ENCODE measurements at places on chromosomes 13 and 19.
A peak's percentile ranks its signal among the peaks of the same experiment; 100 is the strongest.

DNA sequence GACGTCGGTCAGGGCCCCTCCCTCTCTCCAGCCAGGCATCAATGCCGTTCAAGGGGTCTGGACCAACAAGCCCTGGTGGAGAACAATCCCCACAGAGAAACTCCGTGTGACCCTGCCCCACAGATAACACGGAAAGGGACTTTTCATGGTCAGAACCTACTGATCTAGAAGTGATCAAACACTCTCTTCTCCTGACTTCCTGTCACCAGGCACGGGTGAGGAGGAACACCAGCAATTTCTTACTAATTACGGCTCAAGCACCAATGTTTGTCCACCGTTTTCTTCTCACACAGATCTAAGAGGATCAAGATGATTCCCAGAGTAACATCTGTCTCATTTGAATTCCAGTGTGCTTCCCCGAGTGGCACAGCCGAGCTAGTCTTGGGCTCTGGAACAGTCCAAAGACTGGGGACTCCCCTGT, 11.8 kb downstream of the RASA3 start:
- DNase-seq, result no peak

- DNase-seq, result no peak
Measured at GRCh38 chr13:99267927-99268326, 9.7 kb upstream of the GPR18 start.

GRCh38 chr19:17733127-17733526, 13.8 kb downstream of the MAP1S start:
- no peak for DNase-seq

DNA sequence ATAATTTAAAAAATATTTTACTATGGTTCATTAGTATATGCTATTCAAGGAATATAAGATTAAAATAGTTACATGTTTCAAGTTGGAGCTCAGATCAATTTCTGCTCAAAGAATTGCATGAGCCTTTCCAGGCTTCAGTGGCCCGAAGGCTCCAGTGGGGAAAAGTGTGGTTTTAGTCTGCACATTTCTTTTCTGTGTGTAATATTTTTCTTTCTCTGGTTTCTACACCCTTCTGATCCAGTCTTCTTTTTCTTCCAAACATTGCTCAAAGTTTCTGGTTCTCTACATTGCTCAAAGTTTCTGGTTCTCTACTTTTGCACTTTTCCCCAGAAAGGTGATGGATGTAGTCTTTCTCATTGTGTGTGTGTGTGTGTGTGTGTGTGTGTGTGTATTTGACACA, 64.7 kb upstream of the OXGR1 start:
- DNase-seq, result no peak

GRCh38 chr13:46087481-46087880, 17.4 kb downstream of the CPB2 start:
- DNase-seq, result no peak

DNA sequence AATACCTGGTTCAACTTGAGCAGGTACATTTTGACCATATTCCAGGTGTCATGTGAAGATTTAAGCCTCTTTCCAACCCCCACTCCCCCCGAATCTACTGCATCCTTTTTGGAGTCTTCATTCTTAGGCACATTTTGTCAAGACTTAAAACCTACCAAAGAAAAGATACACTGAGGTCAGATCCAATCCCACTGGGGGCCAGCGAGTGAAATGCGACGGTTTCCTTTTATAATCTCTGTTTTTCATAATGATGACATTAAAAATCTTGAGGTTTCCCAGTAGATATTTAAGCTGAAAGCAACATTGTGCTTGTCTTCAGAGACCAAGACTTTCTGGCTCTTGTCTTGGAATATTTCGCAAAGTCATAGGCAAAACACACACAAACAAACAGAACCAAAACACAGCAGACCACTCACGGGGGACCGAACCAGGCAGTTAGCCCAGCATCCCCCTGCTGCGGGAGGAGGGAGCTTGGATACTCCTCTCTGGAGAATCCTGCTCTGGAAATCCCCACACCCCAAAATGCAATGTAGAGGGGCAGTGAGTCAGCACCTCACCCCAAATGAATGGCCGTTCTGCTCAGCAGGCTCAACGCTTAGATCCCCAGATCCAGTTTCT, 506 bp upstream of the GAS6 start:
- DNase-seq, result peak; percentile 41

- no peak for DNase-seq
Measured at GRCh38 chr13:71089056-71089455, 777.9 kb downstream of the DACH1 start.

DNA sequence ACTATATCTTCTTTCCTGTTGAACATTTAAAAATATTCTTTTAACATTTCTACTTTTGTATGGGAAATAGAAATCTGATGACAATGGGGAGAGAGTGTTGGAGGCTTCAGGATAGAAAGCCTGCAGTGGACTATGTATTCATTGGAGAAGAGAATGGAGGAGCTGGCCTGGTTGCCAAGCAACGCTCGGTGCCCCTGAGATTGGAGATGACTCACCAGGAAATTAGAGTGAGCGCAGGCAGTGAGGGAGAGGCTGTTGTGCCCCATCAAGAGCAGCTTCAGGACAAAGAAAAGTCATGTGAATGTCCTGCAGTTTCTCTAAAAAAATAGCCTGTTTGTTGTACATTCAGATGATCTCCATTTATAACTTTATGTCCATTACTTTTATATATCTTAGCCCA, 48.7 kb upstream of the ZNF835 start:
- no peak for DNase-seq

DNA sequence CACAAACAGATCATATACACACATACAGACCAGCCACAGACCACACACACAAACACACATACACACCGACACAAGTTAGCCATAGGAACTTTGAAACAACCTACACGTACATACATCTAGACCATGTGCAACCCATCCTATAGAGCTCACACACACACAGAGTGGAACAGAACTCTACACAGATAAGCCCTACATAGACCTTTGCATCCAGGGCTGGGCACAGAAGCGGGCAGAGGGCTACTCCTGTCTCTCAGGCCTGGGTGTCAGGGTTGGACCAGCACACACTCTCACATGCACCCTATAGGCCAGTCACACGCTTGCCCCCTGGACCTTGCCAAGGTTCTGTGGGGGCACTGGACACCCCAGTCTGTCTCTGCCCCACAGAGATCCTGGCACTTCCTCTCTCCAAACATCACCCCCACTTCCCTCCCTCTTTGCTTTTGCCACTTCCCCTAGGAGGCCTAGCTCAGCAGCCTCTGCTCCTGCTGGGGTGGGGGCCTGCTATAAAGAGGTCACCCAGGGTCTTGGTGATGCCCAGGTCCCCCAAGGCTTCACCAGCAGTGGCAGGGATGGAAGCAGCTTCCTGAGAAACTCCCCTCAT, 5.8 kb upstream of the JUNB start:
- DNase-seq, result no peak

- DNase-seq, result no peak
Measured at GRCh38 chr13:101552286-101552685, 99.8 kb downstream of the ITGBL1 start.

DNA sequence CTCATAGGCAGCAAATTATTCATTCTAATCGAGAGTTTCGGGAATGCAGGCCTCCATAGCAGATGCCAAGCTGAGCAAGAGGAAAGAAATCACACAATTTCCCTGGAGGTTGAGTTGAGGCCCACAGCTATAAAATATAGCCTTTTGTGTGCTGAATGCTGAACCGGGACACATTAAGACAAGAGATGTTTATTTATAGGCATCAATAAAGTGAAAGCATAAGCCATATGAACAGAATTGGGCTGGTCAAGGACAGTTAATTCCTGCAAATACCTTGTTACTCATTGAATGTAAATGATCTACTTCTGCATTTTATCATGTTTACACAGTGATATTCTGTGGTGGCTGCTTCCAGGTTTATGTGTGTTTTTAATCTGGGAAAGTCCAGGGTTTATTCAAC, 461.7 kb downstream of the KLF12 start:
- no peak for DNase-seq

DNA sequence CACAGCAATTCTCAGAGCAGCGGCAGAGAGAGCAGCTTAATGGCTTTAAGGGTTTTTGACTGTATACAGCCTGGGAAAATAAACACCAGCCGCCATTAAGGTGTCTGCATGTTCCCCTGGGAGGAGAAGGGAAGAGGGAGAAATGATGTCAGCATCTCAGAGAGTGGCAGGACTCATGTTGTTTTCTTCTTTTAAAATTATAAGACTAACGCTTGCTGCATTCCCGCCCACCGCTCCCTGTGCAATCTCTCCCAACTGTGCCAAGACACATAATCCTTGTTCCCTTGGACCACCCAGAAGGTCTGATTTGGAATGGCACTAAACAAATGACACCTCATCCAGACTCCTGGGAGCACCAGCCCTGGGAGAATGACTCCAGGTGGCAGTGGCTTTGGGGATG, 27.7 kb upstream of the FAM216B start:
- DNase-seq, result peak; percentile 48

DNA sequence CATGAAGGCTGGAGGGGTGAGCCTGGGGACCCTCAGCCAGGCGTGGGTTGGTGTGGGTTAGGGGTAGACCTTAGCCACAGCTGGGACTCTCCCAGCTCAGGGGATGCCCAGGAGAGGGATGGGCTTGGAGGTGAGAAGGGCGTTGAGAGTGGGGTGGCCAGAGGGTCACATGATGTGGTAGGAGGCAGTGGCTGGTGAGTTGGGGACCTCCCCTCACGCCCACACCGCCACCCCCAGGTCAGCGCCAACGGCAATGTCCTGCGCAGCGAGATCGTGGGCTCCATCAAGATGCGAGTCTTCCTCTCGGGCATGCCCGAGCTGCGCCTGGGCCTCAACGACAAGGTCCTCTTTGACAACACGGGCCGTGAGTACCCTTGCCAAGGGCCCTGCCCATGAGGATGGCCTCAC, 28.5 kb downstream of the AP1M1 start:
- no peak for DNase-seq

- no peak for DNase-seq
Measured at GRCh38 chr13:26591672-26592071, 34.2 kb downstream of the WASF3 start.

- DNase-seq, result no peak
Measured at GRCh38 chr19:16951529-16951928, 62.7 kb downstream of the F2RL3 start.

DNA sequence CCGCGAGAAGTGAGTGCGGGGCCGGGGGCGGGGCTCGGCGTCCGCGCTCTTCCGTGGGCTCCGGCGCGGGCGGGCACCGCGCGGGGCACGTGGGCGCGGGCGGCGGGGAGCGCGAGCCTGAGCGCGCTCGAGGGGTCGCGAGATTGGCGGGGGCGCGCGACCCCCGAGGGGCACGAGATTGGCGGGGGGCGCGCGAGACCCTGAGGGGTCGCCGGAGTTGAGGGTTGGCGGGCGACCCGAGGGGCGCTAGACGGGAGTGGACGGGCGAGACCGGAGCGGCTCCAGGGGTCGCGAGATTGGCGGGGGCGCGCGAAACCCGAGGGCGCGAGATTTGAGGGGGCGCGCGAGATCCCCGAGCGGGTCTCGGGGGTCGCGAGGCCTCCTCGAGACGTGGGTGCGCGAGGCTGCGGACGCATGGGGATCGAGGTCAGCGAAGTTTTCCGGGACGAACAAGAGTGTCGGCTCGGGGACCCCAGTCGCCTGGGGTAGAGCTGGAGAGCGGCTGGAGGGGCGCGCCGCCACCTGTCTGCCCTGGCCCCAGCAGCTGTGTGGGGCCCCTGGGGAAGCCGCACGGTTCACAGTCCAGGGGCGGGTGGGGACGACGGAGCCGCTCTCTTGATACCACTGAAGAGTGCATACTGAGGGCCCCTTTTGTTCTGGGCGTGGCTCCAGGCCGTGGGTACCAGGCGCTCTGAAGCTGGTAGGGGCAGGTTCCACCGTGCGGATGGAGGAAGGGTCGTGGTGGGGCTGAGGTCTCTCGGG, 682 bp downstream of the SSBP4 start:
- DNase-seq, result no peak

- no peak for DNase-seq
Measured at GRCh38 chr13:80058626-80059025, 282.3 kb downstream of the SPRY2 start.

GRCh38 chr19:38850436-38850975, 720 bp upstream of the HNRNPL start:
- peak; percentile 99 for DNase-seq

GRCh38 chr19:6500837-6501739, 1.0 kb downstream of the TUBB4A start:
- no peak for DNase-seq

Measured in right forelimb (tissue), 1 donor.